ENCODE measurements at places on chromosomes 3 and 15. TPM values are rescaled to one million over a fixed set of nuclear protein-coding genes. Genes with fewer than 3 reads are reported as not detected.

Gene CDCP1
- 4.8 TPM for total RNA-seq

DNA sequence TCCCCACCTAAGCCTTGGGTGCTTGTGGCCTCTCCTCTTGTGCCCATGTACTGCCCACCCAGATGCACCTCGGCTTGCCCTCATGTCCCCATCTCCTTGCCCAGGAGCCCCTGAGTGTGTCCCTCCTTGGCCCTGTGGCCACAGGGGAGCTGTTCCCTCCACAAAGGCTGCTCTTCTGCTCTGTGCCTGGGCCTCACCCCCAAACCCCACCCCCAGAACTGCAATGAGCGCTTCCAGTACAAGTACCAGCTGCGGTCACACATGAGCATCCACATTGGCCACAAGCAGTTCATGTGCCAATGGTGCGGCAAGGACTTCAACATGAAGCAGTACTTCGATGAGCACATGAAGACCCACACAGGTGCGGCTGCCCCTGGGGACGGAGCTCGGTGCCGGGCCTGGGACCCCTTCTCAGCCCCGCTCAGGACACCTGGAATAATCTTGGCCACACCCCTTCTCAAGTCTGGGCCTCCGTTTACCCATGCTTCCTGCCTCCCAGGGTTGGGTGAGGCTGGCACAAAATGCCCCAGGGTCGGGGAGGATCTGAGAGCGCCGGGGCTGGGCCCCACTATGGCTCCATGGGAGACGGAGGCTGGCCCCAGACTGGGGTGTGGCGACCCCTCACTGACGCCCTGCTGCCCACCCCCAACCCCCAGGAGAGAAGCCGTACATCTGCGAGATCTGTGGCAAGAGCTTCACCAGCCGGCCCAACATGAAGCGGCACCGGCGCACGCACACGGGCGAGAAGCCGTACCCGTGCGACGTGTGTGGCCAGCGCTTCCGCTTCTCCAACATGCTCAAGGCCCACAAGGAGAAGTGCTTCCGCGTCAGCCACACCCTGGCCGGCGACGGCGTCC is 10.3 kb downstream of the ZBTB47 start:
- no peak for DNase-seq

DNA sequence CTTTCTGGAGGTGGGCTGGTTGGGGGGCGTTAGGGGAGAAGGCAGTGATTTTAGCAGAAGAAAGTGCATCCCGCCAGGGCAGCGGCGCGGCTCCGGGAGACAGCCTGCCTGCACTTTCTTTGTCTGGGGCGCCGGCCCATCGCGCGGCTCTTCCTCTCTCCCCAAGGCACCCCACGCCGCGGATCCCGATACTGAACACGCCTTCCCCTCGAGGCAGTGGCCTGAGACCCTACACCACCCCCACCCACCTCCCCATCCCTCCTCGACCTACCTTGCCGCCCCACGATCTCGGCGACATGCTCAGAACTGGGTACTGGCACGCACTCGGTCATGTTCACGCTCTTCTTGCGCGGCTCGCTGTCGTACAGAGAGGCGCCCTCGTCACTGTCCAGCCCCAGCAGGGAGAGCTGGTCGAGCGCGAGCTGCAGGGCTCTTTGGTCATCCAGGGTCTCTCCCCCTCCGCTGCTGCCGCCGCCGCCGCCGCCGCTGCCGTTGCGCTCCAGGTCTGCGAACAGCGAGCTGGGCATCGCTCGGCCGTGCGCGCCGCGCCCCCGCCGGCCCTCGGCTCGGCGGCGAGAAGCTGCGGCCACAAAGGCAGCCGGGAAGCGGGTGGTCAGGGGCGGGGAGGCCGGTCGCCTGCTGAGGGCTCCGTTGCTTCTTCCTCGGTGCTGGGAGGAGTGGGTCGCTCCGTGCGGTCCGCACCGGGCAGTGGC is 483 bp downstream of the MEX3B start:
- DNase-seq: no peak

- DNase-seq: no peak
These were observed 104.1 kb downstream of the TBC1D5 start for GRCh38 chr3:17638356-17638755.

Measured in mesenteric fat pad (tissue), 1 donor.